ENCODE measurements at places on chromosomes 6 and 20.

DNA sequence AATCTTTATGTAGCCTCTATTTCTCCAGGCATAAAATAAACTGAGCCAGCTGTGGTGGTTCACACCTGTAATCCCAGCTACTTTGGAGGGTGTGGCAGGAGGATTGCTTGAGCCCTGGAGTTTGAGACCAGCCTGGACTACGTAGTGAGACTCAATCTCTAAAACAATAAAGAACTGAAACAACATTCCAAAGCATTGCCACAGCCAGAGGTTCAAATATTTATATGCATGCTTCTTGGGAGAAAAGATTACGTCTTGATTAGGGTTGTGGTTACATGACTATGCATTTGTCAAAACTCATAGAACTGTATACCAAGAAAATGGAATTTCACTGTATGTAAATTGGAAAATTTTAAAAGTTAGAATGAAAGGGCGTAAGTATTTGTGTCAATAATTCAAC, 27.7 kb upstream of the PAX1 start:
- no peak for DNase-seq

- DNase-seq: no peak
Observed at GRCh38 chr6:44201200-44201599, 15.5 kb upstream of the MYMX start.

DNA sequence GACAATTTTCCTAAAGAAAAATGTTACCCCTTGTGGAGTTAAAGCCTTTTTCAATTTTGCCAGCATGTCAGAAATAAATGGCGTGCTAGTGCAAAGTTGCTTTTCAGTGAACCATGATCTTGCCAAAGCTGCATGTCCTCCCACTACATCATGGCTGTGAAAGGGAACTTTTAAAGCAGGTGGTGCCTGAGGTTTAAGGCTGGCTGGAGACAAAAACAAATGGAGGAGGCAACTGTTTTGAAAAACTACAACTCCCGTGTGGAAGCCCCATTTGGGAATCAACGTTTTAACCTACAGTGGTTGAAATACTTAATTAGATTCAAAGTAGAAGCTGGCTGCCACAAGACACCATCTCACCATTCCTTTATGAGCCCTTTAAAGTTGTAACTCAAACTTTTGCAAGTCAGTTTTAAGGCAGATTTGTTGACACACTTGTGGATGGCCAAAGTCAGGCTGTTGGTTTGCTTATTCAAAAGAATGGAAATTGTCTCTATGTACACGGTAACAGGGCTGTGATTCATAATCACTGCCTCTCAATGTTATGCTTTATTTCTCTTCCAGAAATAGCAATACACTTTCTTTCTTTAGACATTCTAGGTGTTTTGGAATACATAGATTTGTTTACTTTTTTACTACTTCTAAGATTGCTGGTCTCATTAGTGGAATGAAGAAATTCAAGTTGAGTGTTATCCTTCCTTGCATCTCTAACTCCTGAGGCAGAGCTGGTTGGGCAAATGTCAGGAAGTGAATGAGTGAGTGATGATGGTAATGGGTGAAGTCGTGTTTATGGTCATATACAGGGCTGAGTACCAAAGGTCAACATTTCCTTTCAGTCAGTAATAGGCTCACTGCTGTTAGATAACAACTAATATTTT, 196.4 kb upstream of the GMDS start:
- peak; percentile 13 for DNase-seq

- DNase-seq: no peak
Observed at GRCh38 chr6:43782764-43783513, 12.9 kb downstream of the VEGFA start.

GRCh38 chr6:166673309-166673708, 46.3 kb upstream of the RPS6KA2 start:
- no peak for DNase-seq

DNA sequence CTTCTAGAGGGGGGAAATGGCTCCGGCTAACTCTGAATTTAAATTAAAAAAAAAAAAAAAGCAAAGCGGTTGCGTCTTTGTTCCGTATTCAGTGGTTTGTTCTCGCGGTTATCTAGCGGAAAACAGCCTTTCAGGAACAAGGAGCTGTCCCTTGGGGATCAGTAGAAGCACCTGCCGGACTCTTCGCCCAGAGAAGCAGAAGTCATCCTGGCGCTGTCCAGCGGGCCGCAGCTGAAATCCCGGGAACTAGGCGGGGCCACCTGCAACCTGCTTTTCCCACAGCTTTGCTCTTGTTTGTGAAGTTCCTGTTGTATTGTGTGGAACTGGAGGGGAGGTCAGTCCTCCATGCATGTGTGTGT, 43.9 kb upstream of the GJE1 start:
- peak; percentile 26 for DNase-seq

DNA sequence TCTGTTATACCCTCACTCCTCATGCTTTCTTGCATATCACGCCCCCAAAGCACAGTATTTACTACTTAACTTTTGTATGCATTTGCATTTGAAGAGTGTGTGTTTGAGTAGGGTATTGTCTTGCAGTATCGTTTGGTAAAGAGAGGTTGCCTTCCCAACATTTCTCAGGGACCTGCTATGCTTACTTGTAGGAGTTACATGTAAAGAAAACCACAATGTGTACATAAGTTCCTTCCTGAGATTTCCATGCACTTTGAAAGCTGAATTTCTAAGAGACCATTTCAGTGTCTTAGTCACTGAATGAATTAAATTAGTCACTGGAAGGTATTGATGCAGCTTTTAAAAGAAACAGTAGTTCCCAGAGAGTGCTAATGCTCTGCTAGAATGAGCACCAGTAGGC, 159.3 kb upstream of the LAMA2 start:
- DNase-seq: no peak

DNA sequence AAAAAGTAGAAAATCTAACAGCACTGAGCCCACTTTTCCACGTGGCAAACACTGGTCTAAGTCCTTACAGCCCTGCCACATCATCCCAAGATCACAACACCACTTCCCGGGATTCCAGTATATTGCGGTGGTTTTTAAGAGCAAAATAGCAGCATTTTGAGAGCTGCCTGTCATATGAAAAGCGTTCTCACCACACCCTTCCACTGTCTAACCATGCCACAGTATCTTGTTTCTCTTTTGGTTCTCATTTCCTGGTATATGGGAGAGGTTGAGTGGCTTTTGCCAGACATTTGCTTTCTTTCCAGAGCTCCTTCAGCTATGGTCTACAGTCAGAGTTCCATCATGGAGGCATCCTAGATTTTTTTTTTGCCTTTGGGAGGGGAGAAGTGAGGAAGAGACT, 243.0 kb downstream of the TSHZ2 start:
- no peak for DNase-seq

DNA sequence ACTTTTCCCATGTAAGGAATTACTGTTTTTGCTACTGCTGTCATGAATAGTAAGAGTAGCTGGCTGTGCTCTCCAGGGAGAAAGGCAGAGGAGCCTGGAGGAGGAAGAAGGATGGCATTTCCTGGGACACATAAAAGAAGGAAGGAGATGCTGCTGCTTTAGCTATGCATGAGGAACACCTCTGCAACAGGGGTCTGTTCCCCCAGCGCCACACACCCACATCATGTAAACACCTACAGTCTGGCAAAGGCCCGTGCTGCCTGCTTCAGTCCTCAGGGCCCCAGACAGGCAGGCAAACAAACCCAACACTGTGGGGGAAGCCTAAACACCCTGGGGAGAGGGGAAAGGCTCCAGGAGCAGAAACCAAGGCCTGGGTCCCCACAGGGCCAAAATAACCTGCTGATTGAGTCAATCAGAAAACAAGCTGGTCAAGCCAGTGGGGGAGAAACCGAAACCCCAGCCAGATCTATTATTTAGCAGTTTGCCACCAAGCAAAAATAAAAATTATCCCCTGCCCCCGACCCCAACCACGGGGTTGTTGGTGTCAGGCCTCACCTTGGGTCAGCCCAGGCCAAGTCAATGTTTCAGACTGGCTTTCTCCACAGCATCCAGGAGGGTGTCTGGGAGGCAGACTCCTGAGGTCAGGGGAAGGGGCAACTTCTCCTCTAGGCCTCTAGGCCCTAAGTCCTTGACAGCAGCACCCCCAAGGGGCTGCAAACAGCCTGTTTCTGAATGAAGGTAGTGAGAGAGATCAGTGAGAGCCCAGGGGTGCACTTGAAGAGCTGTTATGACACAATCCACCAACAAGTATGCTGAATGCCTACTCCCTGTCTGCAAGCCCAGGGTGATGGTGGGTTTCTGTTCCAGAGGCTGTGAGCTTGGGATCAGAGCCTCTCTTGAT, 34.6 kb upstream of the SCUBE3 start:
- no peak for DNase-seq

- no peak for DNase-seq
Observed at GRCh38 chr20:43909720-43910119, 4.9 kb upstream of the TOX2 start.

All from umbilical cord (tissue), 2 donors.